Lower lobe of right lung (tissue), 2 donors: ENCODE measurements at places on chromosomes 12 and 14. TPM values are rescaled to one million over a fixed set of nuclear protein-coding genes. Genes with fewer than 3 reads are reported as not detected.

The RNASE8 gene
- not detected for total RNA-seq

The SERPINA1 gene
- 994 TPM for total RNA-seq

DNA sequence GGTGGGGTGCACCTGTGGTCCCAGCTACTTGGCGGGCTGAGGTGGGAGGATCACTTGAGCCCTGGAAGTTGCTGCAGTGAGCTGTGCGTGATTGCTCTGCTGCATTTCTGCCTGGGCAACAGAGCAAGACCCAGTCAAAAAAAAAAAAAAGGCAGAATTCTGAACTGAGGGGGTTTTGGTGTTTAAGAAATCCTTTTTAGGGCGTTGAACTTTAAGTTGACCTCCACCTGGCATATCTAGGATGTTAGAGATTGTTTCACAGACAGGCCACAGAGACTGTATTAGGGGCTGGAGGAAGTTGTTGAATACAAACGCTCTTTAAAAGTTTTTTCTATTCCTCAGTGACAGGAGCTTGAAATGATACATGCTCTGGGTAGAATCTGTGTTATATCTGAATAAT lies 60.5 kb downstream of the FBXW8 start:
- H3K4me3 ChIP-seq: no peak overlapping the region
- no peak for DNase-seq
- H3K4me1 ChIP-seq: no peaks in the 10 kb centered on the region
- H3K36me3 ChIP-seq: peaks cover 45% of the 10 kb centered on the region
- H3K27ac ChIP-seq: no peak overlapping the region
- H3K27me3 ChIP-seq: no peaks in the 10 kb centered on the region

GRCh38 chr12:89959179-89959578 lies 250.5 kb upstream of the ATP2B1 start:
- H3K4me1 ChIP-seq: no peaks in the 10 kb centered on the region
- H3K36me3 ChIP-seq: no peaks in the 10 kb centered on the region
- DNase-seq: no peak
- H3K27ac ChIP-seq: no peak overlapping the region
- no peaks in the 10 kb centered on the region for H3K27me3 ChIP-seq

GRCh38 chr12:39777465-39777864 lies 157.9 kb upstream of the ABCD2 start:
- DNase-seq: no peak
- no peak overlapping the region for H3K4me3 ChIP-seq
- no peaks in the 10 kb centered on the region for H3K36me3 ChIP-seq
- no peaks in the 10 kb centered on the region for H3K27me3 ChIP-seq

GRCh38 chr12:22781339-22781738 lies 156.4 kb downstream of the ETNK1 start:
- H3K27me3 ChIP-seq: no peaks in the 10 kb centered on the region
- H3K4me1 ChIP-seq: no peaks in the 10 kb centered on the region
- DNase-seq: no peak
- no peak overlapping the region for H3K27ac ChIP-seq
- no peak overlapping the region for H3K4me3 ChIP-seq

DNA sequence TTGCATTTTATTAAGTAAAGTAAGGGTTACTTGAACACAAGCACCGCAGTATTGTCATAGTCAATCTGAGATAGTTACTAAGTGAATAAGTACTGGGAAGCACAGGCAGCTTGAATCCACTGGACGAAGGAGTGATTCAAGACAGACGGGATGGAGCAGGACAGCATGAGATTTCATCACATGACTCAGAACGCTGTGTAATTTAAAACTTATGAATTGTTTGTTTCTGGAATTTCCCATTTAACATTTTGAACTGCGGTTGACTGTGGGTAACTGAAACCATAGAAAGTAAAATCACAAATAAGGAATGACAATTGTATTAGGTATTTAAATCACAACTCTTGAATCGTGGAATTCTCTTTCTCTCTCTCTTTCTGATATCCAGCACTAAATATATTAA lies 1630.4 kb upstream of the SEL1L start:
- H3K36me3 ChIP-seq: no peaks in the 10 kb centered on the region
- H3K4me1 ChIP-seq: no peaks in the 10 kb centered on the region
- H3K27ac ChIP-seq: no peak overlapping the region
- no peak for DNase-seq

DNA sequence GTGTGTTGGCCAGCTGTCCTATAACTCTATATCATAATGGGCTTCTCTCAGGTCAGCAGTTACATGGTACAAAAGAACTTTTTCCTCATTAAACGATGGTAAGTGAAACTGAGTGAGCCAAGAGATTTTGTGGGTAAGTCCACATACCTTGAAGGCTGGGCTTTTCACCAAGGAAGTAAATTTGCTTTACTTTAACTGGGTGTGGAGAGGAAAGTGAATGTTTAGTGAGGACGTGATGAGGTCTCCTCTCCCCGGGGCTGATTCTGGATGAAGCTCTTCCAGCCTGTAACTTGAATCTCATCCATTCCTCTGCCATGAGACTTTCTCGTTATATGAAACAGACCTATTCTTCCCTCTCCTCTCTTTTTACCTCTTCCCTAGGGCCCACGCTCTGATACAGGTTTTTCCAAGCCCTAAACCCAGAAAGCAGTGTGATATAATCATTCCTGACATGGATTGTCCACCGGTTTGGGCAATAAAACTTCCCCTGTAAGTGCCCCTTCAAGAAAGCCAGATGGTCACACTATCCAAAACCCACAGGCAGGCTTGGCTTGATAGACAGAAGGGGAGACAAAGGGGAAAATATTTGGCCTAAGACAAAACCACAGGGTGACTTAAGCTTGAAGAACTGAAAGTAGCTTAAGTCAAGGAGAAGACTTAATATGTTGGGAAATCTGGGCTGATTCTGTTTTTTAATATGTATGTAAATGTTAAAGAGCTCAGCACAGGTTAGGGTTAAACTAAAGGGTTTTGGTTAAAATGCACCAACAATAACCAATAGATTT lies 50.3 kb downstream of the CIT start:
- no peak overlapping the region for H3K4me3 ChIP-seq
- DNase-seq: no peak
- no peaks in the 10 kb centered on the region for H3K36me3 ChIP-seq
- no peak overlapping the region for H3K27ac ChIP-seq
- no peaks in the 10 kb centered on the region for H3K27me3 ChIP-seq
- H3K4me1 ChIP-seq: no peaks in the 10 kb centered on the region

DNA sequence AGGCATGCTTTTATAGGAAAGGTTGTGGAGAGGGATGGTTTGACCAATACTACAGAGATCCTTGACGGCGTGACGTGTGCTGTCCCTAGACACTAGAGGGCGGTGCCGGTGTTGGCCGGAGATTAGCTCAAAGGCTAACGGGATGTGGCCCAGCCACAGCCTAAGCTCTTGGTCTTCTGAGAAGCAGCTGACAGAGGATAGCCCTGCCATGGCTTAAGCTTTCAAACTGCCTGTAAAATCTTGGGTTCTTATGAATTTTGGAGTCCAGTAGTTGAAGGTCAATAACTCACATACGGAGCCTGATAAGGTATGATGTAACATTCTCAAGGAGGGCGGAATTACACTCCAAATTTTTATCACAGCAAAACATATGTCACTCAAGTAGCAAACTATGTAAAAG lies 515.7 kb upstream of the ATXN7L3B start:
- no peaks in the 10 kb centered on the region for H3K36me3 ChIP-seq
- DNase-seq: peak; percentile 48
- H3K27me3 ChIP-seq: no peaks in the 10 kb centered on the region
- no peak overlapping the region for H3K27ac ChIP-seq

DNA sequence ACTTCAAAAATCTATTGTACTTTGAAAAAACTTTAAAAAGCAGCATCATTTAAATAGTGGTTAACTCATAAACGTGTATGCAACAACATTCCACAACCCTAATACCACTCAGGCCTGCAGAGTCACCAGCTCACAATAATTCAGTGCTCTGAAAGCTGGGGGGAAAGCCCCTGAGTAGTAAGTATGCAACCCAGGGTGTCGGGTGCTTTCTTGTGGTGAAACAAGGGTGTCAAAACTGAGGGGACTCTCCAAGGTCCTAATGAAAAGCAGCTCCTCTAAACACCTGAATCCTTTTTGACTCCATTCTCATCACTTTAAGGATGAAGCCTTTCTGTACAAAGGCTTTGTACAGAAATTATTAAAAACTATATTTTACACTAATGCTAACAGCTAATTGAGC lies 33.7 kb downstream of the FGFR1OP2 start:
- DNase-seq: no peak
- H3K4me3 ChIP-seq: no peak overlapping the region
- no peak overlapping the region for H3K27ac ChIP-seq
- H3K27me3 ChIP-seq: no peaks in the 10 kb centered on the region
- H3K36me3 ChIP-seq: peaks cover 76% of the 10 kb centered on the region

GRCh38 chr12:38502415-38502814 lies 185.8 kb downstream of the ALG10B start:
- H3K4me3 ChIP-seq: no peak overlapping the region
- no peaks in the 10 kb centered on the region for H3K27me3 ChIP-seq
- no peak overlapping the region for H3K27ac ChIP-seq
- H3K4me1 ChIP-seq: no peaks in the 10 kb centered on the region
- H3K36me3 ChIP-seq: no peaks in the 10 kb centered on the region
- DNase-seq: no peak

- DNase-seq: no peak
- no peaks in the 10 kb centered on the region for H3K27me3 ChIP-seq
- H3K4me1 ChIP-seq: peaks cover 23% of the 10 kb centered on the region
- peak overlapping the region; percentile 25 for H3K27ac ChIP-seq
- H3K4me3 ChIP-seq: no peak overlapping the region
These were observed 70.3 kb upstream of the NR2C1 start for GRCh38 chr12:95143621-95144205.

DNA sequence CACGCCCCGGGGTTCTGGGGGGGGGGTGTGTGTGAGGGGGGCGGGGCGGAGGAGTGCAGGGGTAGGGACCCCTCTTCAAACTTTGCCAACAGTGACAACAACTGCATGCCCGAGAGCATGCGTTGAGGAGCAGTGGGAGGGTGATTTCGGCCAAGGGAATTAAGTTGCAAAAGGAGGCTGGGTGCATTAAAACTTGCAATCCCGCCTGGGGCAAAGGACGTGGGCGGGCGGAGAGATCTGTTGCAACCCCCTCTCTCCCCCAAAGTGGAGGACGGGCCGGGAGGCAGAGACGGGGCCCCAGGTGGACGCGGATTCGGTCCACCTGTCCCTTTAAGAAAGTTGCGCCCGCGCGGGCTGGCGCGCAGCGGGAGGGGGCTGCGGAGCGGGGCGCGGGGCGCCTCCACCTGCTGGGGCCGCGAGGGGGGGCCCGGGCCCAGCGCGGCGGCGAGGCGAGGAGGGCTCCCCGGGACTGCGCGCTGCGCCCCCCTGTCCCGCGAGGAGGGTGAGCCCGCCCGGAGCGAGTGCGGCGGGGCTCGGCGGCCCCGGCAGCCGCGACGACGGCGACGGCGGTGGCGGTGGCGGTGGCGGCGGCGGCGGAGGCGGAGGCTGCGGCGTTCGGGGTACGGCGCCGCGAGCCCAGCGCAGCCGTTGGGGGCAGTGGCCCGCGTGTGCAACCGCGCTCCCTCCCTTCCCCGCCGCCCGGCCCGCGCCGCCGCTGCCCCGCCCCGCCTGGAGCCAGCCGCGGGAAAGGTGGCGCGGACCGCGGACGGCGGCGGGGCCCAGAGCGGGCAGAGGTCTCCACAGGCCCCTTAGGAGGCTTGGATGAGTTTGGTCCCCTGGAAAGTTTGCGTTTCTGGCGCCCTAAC lies 530 bp upstream of the FOXN4 start:
- peaks cover 16% of the 10 kb centered on the region for H3K4me1 ChIP-seq
- no peak overlapping the region for H3K27ac ChIP-seq
- H3K4me3 ChIP-seq: peak overlapping the region; percentile 47

DNA sequence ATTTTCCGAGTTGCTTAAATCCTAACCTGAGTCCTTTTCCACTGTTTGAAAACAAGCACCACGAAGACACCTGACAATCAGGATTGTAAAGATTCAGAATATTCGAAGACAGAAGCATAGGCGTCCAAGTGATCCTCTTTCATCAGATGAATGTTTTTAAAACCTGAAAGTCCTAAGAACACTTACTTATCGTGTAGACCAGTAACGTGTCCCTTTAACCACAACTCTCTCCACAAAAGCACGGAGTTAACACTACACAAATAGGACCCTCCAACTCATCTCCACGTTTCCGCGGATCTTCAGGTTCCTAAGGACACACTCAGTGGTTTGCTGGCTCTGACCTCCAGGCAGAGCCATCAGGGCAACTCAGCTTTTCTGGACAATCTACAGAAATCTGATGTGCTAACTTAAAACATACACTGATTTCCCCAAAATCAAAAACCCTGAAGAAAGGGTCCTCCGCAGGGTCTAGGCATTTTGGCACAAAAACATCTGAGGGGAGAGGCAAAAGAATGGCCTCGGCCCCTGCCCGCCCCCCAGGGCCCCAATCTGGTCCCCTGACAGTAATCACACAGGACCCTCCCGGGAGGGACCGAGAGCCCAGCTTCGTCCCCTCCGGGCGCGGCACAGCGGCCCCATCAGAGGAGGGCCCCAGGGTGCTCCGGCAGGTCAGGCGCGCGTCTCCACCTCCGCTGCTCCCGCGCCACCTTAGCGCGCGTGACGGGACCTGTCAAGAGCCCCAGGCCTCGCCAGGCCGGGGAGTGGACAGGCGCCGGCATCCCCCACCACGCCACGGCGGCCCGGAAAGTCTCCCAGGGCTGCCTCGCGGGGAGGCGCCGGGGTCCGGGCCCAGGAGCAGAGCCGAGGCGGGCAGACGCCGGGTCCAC lies 925 bp downstream of the DICER1 start:
- H3K4me1 ChIP-seq: peaks cover 62% of the 10 kb centered on the region
- H3K36me3 ChIP-seq: no peaks in the 10 kb centered on the region
- peak overlapping the region; percentile 95 for H3K27ac ChIP-seq
- no peaks in the 10 kb centered on the region for H3K27me3 ChIP-seq
- H3K4me3 ChIP-seq: peak overlapping the region; percentile 78

GRCh38 chr14:54450535-54450934 lies 9.4 kb upstream of the CNIH1 start:
- H3K36me3 ChIP-seq: no peaks in the 10 kb centered on the region
- no peaks in the 10 kb centered on the region for H3K27me3 ChIP-seq
- no peak overlapping the region for H3K27ac ChIP-seq

DNA sequence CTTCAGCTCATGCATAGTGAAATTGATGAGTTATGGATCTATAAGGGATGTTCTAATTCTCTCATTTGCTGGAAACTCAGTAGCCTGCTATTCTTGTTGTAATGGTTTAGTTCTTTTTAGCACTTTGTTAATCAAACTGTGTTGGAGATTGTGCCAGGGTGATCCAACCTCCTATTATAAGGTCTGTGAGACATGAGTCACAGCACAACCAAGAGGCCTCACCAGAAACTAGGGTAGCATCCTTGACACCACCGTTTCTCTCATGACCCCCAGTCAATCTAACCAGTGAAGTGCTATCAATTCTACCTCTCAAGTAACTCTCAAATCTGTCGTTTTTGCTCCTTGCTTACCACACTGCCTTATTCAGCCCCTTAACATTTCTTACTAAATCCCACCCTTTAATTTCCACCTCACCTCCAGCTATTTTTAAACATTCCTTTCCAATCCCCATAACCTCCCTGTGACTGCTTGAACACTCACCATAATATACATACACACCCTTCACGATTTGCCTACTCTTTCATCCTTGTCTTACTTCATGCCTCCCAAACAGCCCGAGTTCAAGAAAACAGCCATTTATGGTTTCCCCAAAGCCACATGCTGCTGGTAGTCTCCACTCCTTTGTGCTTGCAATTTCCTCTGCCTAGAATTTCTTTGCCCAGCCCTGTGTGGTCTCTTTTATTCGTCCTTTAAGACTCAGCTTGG lies 53.9 kb upstream of the NUDT4 start:
- no peaks in the 10 kb centered on the region for H3K4me1 ChIP-seq
- H3K36me3 ChIP-seq: no peaks in the 10 kb centered on the region
- H3K4me3 ChIP-seq: no peak overlapping the region
- no peaks in the 10 kb centered on the region for H3K27me3 ChIP-seq
- no peak for DNase-seq

- H3K4me3 ChIP-seq: no peak overlapping the region
- no peaks in the 10 kb centered on the region for H3K36me3 ChIP-seq
- H3K4me1 ChIP-seq: no peaks in the 10 kb centered on the region
- no peak for DNase-seq
- no peak overlapping the region for H3K27ac ChIP-seq
- peaks cover 49% of the 10 kb centered on the region for H3K27me3 ChIP-seq
These were observed 188.4 kb downstream of the RBM19 start for GRCh38 chr12:113777751-113778150.
